ENCODE measurements at places on chromosomes 5 and 9.

DNA sequence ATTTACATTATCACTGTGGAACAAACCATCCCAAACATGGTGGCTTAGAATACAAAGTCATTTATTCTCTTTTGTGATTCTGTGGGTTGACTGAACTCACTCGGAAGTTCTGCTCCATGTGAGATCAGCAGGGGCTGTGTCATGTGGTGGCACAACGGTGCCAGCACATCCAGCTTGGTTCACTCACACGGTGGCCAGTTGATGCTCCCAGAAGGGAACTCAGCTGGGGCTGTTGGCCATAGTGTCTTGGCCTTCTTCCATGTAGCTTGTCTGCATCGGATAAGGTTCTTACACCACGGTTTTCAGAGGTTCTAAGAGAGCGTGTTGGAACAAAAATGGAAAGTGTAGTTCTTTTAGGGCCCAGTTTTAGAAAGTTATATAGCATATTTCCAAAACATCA lies 312.7 kb downstream of the DMRT2 start:
- no peak for DNase-seq

DNA sequence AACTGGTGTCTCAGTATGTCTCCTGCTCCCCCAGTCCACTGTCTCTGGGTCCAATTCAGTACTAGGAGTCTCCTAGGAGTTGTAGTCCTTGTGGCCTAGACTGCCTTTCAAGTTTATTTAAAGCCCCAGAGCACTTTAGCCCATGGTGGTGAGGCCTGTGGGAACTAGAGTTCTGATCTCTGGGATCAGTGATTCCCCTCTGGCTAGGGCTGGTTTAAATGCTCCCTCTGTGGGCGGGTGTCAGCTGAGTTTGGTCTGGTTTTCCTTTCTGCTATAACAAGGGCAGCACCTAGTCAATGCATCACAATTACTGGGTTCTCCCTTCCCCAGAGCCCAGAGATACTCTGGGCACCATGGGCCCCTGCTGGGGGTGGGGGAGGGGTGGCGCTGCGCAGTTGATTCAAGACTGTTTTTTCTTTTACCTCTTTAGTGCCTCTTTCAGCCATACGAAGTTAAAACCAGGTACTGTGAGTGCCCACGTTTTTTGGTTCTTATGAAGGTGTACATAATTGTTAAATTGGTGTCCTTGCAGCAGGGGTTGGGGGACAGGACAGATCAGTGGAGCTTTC lies 9.3 kb upstream of the SLC36A3 start:
- DNase-seq: no peak

DNA sequence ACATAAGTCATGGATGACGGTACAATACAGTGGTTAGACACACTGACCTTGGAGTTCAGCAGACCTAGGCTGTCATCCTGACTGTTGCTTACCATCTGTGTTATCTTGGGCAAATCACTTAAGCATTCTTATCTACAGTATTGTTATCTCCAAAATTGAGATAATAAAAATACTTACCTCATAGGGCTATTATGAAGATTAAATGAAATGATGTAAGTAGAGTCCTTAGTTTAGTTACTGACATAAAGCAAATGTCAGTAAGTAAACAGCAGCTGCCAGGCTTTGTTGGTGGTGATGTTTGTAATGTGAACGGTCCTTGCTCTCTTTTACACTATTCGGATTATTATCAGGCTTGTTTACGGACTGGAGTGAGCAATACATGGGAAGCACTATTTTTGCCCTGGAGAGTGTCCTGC lies 107.3 kb upstream of the DPYSL3 start:
- no peak for DNase-seq

- DNase-seq: no peak
These were observed 5.5 kb downstream of the PHF24 start for GRCh38 chr9:34963552-34963951.

GRCh38 chr5:156949424-156949823 lies 13.6 kb downstream of the TIMD4 start:
- DNase-seq: no peak

DNA sequence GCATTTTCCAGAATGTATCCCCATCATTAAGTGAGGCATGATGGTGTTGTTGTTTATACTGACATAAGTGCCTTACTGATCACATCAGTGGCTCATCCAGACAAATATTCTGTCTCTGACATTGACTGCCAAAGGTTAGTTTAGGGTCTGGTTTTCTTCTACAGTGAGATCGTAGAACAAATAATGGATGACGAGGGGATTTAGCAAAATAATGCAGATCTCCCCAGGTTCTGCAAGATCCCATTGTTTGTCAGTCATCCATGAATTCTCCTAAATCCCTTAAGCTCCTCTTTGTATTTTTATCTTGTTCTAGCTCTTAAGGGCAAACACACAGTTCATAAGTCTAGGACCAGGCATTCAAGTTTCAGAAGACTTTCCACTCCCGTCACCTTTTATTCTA lies 93.1 kb upstream of the DHFR start:
- no peak for DNase-seq

- no peak for DNase-seq
These were observed 1.4 kb upstream of the IRX4 start for GRCh38 chr5:1883925-1884677.

- no peak for DNase-seq
These were observed 75.0 kb upstream of the SAP30L start for GRCh38 chr5:154370813-154371212.

DNA sequence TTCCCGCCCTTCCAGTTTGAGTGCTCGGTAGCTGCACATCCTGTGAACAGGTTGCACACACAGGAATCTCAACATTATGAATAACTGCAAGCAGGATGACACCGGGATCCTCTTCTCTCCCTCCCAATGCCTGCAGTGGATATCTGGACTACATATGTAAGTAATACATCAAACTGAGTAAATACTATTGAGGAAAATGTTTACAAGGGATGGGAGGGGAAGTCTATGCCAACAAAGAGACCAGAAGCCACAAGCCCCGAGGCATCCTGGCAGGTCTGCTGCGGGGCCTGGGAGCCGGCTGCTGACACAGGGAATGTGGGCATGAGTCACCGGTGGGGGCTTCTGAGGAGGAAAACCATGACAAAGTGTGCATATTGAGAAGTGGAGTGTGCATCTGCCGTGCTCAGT lies 8.6 kb upstream of the ANKRD33B start:
- no peak for DNase-seq

- no peak for DNase-seq
These were observed 80.2 kb downstream of the GCNT1 start for GRCh38 chr9:76539180-76539579.

GRCh38 chr5:111851631-111852548 lies 94.9 kb upstream of the NREP start:
- DNase-seq: no peak

DNA sequence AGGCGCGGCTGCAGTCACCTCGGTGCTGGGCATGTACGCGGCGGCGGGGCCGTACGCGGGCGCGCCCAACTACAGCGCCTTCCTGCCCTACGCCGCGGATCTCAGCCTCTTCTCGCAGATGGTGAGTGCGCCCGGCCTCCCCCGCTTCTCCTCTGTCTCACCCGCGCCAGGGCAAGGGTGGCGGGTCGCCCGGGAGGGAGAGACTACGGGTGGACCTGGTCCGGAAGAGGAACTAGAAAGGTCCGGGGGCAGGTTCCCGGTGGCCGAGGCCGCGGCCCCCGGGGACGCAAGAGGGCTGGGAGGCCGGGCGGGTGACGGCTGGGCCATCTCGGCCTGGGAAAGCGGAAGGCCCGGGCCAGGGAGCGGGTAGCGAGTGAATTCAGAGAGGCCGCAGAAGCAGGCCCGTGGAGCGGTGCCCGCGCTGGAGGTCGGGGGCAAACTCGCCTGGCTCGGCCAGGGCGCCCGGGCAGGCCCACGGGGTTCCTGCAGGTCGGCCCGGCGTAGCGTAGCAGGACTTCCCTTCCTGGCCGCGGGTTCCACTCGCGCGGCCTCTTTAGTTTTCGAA lies 711 bp downstream of the IRX1 start:
- DNase-seq: no peak

- no peak for DNase-seq
These were observed 9.5 kb upstream of the SH3TC2 start for GRCh38 chr5:149072376-149072775.

- DNase-seq: no peak
These were observed 2.5 kb upstream of the PIP5K1B start for GRCh38 chr9:68702493-68702892.

DNA sequence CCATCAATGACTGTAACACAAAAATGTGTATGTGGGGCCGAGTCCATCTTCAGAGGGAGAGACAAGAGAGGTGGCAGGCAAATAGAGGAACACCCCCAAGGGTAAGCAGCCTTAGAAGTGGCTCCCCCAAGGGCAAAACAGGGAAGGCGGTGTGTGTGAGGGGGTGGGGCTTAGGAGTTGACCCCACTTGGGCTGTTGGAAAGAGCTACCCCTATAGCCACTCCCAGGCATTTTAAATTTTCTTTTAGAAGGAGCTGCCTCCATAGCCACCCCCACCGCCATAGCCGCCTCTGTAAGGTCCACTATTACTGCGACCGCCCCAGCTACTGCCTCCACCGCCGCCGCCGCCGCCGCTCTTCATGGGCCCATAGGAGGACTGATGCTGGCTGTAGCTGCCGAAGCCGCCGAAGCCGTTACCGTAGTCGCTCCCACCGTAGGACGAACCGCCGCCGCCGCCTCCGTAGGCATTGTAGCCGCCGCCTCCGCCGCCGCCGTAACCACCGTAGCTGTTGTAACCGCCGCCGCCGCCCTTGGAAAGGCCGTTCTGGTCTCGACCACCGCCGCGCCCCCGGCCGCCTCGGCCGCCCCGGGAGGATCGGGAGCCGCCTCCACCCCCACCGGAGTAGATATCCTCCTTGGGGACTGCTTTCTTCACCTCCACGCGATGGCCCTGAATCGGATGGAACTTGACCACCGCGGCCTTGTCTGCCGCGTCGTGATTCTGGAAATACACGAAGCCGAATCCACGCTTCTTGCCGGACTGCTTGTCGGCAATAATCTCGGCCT lies 1.1 kb downstream of the HNRNPA0 start:
- peak; percentile 35 for DNase-seq

DNA sequence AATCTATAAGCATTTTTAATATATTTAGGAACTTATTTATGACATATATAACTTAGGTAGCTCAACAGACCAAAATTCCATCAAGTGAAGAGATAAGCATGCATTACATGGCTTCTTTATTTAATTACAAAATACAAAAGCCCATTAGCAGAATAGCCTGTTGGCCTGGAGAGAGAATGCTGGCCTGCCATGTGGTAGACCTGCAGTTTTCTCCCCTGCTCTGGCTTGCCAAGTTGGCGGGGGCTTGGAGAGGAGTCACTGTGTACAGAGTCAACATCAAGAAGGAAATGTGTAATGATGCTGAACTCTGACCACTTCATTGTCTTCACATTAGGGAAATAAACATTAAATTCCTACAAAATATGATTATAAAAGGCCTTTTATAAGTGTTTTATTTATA lies 69.8 kb upstream of the CNTLN start:
- DNase-seq: no peak

DNA sequence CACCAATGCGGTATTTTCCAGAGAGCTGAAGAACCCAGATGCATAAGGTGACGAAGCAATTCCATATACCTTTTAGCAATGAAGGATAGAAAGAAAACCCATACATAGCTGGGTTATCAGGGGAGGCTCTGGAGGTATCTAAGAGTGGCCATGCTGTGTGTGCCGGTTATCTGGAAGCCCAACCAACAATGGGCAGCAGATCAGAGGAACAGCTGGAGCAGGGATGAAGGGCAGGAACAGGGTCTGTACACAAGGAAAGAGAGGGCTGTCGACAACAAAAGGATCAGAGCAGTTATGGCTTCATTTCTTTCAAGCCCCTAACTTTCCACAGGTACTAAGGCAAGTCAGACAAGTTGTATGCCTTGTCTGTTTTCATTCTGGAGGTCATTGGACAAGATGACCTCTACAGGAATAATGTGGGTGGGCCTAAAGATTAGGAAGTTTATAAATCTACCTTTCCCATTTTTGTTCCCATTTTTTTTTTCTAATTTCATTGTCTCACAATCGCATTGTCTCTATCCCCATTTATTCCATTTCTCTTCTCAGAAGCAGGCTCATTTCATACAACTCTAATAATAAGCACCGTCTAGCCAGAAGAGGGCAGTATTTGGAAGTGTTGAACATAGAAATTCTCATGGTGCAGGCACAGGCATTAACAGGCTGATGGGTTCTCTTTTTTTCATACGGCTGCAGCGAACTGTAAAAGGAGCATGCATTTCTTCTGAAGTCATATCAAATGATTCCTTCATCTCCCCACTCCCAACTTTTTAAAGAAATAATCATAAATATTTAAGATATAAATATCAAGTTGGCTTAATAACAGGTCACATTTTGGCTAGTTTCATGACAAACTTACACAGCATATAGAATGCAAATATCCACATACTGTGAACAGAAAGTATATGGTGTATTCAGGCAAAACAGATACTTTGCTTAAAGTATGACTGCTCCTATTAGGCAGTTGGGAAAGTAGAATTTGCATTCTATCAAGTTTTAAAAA lies 63.5 kb downstream of the ZNF474 start:
- DNase-seq: no peak
